ENCODE measurements at places on chromosomes 2 and 18. TPM values are rescaled to one million over a fixed set of nuclear protein-coding genes. Genes with fewer than 3 reads are reported as not detected.

DNA sequence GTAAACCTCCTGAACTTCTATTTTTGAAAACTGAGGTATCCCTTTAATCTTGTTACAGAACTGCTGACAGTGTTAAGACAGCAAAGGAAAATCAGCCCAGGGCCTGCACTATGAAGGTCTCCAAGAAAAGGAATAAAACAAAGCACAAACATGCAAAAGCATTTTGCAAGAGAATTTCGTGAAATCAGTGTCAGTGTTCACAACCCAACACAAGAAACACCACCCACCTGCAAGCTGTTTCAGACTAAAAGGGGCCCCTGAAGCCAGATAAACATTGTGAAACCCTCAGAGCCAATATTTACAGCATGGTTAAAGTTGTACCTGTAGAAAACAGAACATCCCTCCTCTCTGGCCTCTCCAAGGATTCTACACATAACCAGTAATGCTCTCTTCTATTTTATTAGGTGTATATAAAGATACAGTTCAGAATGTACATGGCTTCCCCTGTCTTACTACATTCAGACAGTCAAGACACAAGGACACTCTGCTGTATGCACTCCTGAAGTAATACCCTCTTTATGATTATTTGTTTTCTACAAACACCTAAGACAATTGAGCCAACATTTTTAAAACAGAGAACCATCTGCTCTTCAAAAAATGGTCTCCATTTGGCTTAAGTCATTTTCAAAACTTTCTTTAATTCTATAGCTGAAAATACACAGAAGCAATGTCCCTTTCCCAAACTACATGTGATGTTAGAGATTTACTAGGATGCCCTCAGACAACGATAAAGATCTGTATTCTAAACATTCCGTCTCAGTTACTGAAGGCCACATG, 149.5 kb upstream of the ZFP36L2 start:
- DNase-seq = no peak

DNA sequence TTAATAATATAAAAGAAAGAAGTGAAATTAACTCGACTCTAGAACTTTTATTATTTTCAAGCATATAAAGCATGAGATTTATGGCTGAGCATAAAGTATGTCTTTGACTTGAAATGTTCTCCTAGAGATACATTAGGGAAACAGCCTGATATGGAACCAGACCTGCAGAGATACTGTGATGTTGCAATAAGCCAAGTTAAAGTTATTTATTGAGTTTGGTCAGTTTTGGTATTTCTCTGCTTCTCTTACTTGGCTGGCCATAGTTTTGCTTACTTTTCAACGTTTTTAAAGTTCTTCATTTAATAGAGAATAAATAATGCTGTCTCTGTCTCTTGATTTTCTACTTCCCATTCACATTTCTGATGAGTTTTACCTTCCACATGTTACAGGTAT, 76.0 kb downstream of the GFPT1 start:
- DNase-seq = no peak

- no peak for DNase-seq
Measured at GRCh38 chr2:11705063-11705462, 35.1 kb upstream of the NTSR2 start.

DNA sequence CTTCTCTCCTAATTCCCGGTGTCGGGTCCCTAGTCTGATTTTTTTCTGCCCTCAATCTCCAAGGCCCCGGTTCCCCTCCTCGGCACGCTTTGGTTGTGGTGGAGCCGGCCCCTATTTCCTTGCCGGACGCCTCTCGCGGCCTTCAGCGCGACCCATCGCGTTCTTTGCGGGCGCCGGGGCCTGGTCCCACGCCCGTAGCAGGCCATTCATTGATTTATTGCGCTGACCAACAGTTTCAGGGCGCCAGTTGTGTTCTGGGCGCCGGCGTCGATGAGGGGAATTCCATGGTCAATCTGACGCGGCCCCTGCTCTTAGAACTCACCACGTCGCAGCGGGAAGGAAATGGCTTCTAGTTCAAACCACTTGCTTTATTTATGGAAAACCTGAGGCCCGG, 396 bp downstream of the CNOT9 start:
- DNase-seq = peak; percentile 63

DNA sequence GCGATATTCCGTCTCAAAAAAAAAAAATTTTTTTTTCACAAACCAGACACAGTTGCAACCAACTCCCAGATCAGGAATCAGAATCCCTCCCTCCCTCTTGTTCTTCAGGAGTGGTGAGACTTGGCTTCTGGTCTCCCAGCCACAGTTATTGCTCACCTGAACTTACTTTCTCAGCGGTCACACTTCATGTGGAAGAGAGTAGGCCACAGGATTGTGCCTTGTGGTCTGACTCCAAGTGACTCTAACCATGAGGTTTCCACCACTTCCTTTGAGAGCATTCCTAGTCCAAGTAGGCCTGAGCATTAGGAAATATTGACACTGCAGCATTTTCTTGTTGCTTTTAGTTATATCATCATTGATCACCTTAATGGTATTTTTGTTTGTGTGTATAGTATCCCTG, 12.1 kb downstream of the FMNL2 start:
- no peak for DNase-seq

The RAX gene
- not detected for total RNA-seq

All from activated CD8-positive, alpha-beta T cell treated with anti-CD3 and anti-CD28 coated beads, Interleukin-2, amount 10 ng/mL, durations not matched to agents 7 days and 5 days (primary cell).